ENCODE measurements at places on chromosomes 11 and 22. TPM values are rescaled to one million over a fixed set of nuclear protein-coding genes. Genes with fewer than 3 reads are reported as not detected.

P2RY2 gene
- total RNA-seq, result not detected

P4HA3 gene
- total RNA-seq, result 3.1 TPM

PPP2R5B gene
- 9.2 TPM for total RNA-seq

TRPM5 gene
- total RNA-seq, result not detected

BRD1 gene
- 30.8 TPM for total RNA-seq

PEX16 gene
- 36.8 TPM for total RNA-seq

BIK gene
- total RNA-seq, result not detected

SERGEF gene
- total RNA-seq, result 20.5 TPM

CRYBA4 gene
- not detected for total RNA-seq

LSP1 gene
- total RNA-seq, result 19.0 TPM

VPREB1 gene
- total RNA-seq, result not detected

PRODH gene
- total RNA-seq, result 0.17 TPM

ATP5MG gene
- total RNA-seq, result 34.8 TPM

OR8D4 gene
- not detected for total RNA-seq

MIF gene
- total RNA-seq, result 330 TPM

SCGB2A2 gene
- not detected for total RNA-seq

ARHGAP20 gene
- total RNA-seq, result 13.8 TPM

PAAF1 gene
- total RNA-seq, result 17.5 TPM

MAPK12 gene
- 27.1 TPM for total RNA-seq

ALG12 gene
- total RNA-seq, result 18.0 TPM

SLC5A1 gene
- total RNA-seq, result not detected

NFAM1 gene
- total RNA-seq, result under 0.01 TPM

ADAMTS15 gene
- total RNA-seq, result 35.8 TPM

RBM14 gene
- 30.6 TPM for total RNA-seq

OR5M10 gene
- not detected for total RNA-seq

MRGPRX2 gene
- not detected for total RNA-seq

MS4A6E gene
- not detected for total RNA-seq

RASGRP2 gene
- 0.50 TPM for total RNA-seq

FAM180B gene
- total RNA-seq, result not detected

CREB3L1 gene
- 56.1 TPM for total RNA-seq

GAL gene
- total RNA-seq, result 4.8 TPM

RFPL1 gene
- total RNA-seq, result not detected

MS4A12 gene
- total RNA-seq, result not detected

GNAZ gene
- 0.87 TPM for total RNA-seq

SHISAL1 gene
- 1.2 TPM for total RNA-seq

POTEH gene
- not detected for total RNA-seq

SCGB1D2 gene
- not detected for total RNA-seq

DEUP1 gene
- total RNA-seq, result not detected

NR1H3 gene
- total RNA-seq, result 51.8 TPM

CLDN5 gene
- total RNA-seq, result 0.17 TPM

All from smooth muscle cell of trachea (primary cell).